ENCODE measurements at places on chromosomes 7 and 10.
A peak's percentile ranks its signal among the peaks of the same experiment; 100 is the strongest.

GRCh38 chr7:40721342-40721949 is 586.6 kb downstream of the SUGCT start:
- no peaks in the 10 kb centered on the region for H3K27me3 ChIP-seq
- H3K4me1 ChIP-seq: no peaks in the 10 kb centered on the region
- no peak for DNase-seq
- H3K36me3 ChIP-seq: no peaks in the 10 kb centered on the region

GRCh38 chr7:138776166-138776833 is 21.5 kb upstream of the TMEM213 start:
- H3K27ac ChIP-seq: no peak overlapping the region
- H3K4me3 ChIP-seq: no peak overlapping the region
- no peaks in the 10 kb centered on the region for H3K27me3 ChIP-seq
- DNase-seq: no peak

DNA sequence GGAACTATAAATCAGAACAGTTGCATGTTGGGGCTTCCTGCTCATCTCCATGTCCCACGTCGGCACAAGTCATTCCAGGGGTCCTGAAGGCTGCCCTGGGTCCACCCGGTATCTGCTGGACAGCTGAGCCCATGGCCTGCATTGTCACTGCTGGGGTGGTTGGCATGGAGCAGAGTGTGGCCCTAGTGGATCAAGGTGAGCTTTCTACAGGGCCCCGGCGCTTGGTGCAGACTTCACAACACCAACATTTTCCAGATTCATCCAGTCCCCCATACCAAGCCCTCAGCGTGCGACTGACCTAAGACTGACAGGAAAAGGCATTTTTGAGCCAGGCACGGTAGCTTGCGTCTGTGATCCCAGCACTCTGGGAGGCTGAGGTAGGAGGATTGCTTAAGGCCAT is 175.5 kb upstream of the LYZL2 start:
- H3K27ac ChIP-seq: no peak overlapping the region
- H3K27me3 ChIP-seq: no peaks in the 10 kb centered on the region
- no peak for DNase-seq
- H3K4me3 ChIP-seq: no peak overlapping the region
- no peaks in the 10 kb centered on the region for H3K36me3 ChIP-seq
- no peaks in the 10 kb centered on the region for H3K4me1 ChIP-seq

- DNase-seq: no peak
- no peaks in the 10 kb centered on the region for H3K4me1 ChIP-seq
- H3K36me3 ChIP-seq: no peaks in the 10 kb centered on the region
- H3K27ac ChIP-seq: no peak overlapping the region
- H3K27me3 ChIP-seq: no peaks in the 10 kb centered on the region
- H3K4me3 ChIP-seq: no peak overlapping the region
Observed at GRCh38 chr7:46463170-46463569, 542.1 kb upstream of the IGFBP3 start.

GRCh38 chr10:124092250-124092859 is 1.0 kb downstream of the CHST15 start:
- H3K4me1 ChIP-seq: peaks cover 68% of the 10 kb centered on the region
- H3K4me3 ChIP-seq: peak overlapping the region; percentile 76
- peak; percentile 25 for DNase-seq
- H3K27ac ChIP-seq: peak overlapping the region; percentile 80
- H3K27me3 ChIP-seq: peaks cover 55% of the 10 kb centered on the region

GRCh38 chr7:84720456-84721097 is 466.3 kb downstream of the SEMA3D start:
- no peak overlapping the region for H3K27ac ChIP-seq
- H3K4me3 ChIP-seq: no peak overlapping the region
- no peak for DNase-seq

- H3K36me3 ChIP-seq: peaks cover 56% of the 10 kb centered on the region
- H3K4me3 ChIP-seq: no peak overlapping the region
- H3K27ac ChIP-seq: no peak overlapping the region
- no peak for DNase-seq
Observed at GRCh38 chr7:108492742-108493141, 33.2 kb downstream of the PNPLA8 start.

DNA sequence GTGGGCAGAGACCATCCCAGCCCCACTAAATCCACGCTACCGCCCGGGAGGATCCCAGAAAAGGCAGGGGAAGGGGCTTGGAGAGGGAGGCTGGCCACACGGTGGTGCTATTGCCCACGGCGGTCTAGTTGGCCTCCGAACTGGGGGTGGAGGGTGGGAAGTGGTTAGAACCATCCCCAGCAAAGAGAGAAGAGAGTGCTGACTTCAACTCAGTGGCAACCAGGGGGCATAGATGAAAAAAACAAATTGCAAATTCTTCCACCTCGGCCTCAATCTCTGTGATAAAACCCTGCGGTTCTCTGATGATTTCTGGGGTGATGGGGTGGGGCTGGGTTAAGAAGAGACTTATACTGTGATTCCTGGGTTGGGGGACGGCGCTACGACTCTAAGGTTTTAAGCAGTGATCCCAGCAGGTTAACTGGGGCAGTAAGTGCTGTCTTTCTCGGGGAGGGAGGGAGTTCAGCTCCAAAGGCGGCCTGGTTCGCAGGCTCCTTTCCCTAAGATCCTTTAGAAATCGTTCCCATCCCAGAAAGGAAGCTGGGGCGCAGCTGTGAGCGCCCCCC is 154.5 kb upstream of the LYZL2 start:
- no peaks in the 10 kb centered on the region for H3K36me3 ChIP-seq
- H3K4me3 ChIP-seq: peak overlapping the region; percentile 45
- peak; percentile 95 for DNase-seq
- no peaks in the 10 kb centered on the region for H3K27me3 ChIP-seq

GRCh38 chr10:25017661-25018060 is 1.2 kb downstream of the THNSL1 start:
- H3K4me3 ChIP-seq: peak overlapping the region; percentile 67
- H3K27ac ChIP-seq: peak overlapping the region; percentile 91
- no peak for DNase-seq
- no peaks in the 10 kb centered on the region for H3K36me3 ChIP-seq
- H3K27me3 ChIP-seq: no peaks in the 10 kb centered on the region
- H3K4me1 ChIP-seq: peaks cover 18% of the 10 kb centered on the region

DNA sequence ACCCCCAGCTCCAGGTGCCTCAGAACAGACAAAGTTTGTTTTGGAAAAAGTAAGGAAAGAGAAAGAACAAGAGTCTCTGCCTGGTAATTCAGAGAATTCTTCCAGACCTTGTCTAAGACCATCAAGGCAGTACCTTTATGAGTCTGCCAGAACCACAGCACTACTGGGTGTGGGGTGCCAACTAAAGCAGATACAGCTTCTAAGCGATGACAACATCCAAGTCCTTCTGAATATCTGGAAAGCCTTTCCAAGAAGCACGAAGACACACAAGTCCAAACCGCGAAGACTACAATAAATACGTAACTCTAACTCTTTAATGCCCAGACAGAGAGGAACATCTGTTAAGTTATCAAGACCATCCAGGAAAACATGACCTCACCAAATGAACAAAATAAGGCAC is 94.3 kb downstream of the SIRT1 start:
- no peak overlapping the region for H3K4me3 ChIP-seq
- H3K36me3 ChIP-seq: peaks cover 83% of the 10 kb centered on the region
- DNase-seq: no peak
- no peaks in the 10 kb centered on the region for H3K27me3 ChIP-seq
- H3K27ac ChIP-seq: no peak overlapping the region

DNA sequence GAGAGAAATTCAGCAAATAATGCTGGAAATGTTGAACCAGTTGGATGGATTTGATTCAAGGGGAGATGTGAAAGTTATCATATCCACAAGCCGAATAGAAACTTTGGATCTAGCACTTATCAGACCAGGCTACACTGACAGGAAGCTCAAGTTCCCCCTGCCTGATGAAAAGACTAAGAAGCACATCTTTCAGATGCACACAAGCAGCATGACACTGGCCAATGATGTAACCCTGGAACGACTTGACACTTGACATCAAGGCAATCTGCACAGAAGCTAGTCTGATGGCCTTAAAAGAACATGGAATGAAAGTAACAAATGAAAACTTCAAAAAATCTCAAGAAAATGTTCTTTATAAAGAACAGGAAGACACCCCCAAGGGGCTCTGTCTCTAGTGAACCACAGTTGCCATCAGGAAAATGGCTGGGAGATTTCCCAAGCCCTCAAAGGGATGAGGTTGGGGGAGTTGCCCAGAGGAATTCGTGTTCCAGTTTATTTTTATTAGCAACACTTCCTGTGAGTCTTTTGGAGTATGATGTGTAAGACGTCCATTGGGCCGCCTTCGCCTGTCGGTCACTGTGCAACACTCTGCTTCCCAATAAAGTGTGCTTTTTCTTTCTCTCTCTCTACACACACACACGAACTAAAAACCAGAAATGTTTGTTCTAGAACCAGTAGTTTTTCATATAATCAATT is 200.0 kb downstream of the HIBADH start:
- no peaks in the 10 kb centered on the region for H3K4me1 ChIP-seq
- H3K4me3 ChIP-seq: no peak overlapping the region
- no peak for DNase-seq
- no peak overlapping the region for H3K27ac ChIP-seq

DNA sequence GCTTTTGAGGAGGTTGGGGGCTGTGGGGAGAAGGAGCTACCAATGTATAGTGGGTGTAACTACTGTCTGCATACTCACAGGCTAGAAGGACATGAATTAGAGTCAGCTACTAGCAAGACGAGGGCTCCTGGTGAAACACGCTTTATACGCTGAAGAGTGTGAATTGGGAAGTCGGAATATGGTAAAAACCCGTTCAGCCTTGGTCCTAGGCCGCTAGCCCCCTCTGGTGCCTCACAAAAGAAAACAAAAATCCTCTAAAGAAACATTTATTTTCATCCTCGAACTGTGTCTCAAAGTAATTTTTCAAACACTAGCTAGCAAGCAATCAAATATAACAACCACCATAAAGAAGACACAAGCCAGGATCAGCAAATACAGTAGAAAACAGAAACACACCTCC is 338.1 kb upstream of the SEMA3C start:
- no peak overlapping the region for H3K27ac ChIP-seq
- H3K36me3 ChIP-seq: no peaks in the 10 kb centered on the region
- no peaks in the 10 kb centered on the region for H3K4me1 ChIP-seq

DNA sequence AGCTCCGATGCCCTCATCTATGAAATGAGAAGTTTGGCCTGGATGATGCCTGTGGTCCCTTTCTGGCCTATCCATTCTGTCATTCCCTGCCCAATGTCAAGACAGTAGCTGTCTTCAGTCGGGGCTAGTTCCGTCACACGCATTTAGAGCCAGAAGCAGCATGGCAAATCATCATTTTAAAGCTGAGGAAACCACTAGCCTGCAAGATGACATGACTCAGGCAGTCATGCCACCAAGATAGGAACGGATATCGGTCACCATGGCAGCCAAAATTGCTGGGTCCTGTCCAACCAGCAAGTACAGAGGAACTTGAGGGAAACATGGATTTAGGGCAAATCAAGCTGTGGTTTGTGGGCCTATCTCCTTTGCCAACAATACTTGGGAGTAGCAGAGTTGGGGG is 64.5 kb upstream of the MRLN start:
- no peak overlapping the region for H3K27ac ChIP-seq
- no peaks in the 10 kb centered on the region for H3K4me1 ChIP-seq
- H3K4me3 ChIP-seq: no peak overlapping the region
- H3K27me3 ChIP-seq: no peaks in the 10 kb centered on the region

DNA sequence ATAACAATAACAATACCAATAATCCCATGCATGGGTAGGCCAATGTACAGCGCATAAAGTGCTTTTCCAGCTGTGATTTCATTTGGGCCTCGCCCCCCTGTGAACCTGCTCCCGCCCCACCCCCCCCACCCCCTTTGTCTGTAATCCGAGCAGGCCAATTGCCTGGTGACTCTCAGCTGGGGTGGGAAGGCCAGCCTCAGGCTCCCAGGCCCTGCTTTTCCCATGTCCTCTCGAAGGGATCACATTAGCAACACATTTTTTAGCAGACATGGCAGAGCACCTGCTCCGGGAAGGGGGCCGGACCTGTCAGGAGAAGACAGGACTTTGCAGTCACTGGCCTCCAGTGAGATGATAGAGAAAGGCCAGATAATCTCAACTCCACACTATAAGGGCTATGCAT is 439.3 kb downstream of the RPS24 start:
- no peak overlapping the region for H3K4me3 ChIP-seq
- no peaks in the 10 kb centered on the region for H3K36me3 ChIP-seq
- H3K27ac ChIP-seq: no peak overlapping the region
- DNase-seq: no peak

DNA sequence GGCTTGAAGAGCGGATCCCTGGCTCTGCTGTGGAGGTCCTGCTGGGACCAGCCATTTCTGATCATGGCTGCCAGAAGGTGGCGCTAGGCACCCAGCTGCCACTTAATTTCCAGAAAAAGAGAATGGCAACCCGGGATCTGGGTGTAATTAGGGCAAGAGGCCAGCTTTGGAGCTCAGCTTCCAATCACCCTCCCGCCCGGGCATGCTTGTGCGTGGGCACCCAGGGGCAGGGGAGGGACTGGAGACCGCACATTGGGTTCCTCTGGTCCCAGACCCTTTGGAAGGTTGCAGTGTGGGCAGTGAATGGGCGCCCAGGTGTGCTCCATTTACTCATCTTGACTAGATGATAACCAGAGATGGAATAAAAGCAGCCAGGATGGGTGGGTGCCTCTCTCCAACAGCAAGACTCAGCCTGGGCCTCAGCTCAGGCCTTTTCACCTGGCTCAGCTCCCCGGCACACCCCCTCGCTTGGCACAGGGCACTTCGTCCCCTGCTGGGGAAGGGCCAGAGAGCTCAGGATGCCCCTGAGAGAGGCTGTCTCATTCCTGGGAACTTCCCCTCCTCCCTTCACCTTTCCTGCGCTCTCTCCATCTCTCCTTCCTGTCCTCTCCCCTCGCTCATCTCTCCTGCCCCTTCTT is 14.7 kb downstream of the FAM241B start:
- H3K4me1 ChIP-seq: no peaks in the 10 kb centered on the region
- peaks cover 11% of the 10 kb centered on the region for H3K27me3 ChIP-seq
- peak; percentile 51 for DNase-seq

GRCh38 chr7:33339074-33339790 is 209.9 kb downstream of the BBS9 start:
- no peak for DNase-seq
- H3K36me3 ChIP-seq: no peaks in the 10 kb centered on the region
- H3K4me1 ChIP-seq: no peaks in the 10 kb centered on the region

- no peak overlapping the region for H3K27ac ChIP-seq
- no peak for DNase-seq
- no peaks in the 10 kb centered on the region for H3K36me3 ChIP-seq
- no peaks in the 10 kb centered on the region for H3K27me3 ChIP-seq
- H3K4me3 ChIP-seq: no peak overlapping the region
Observed at GRCh38 chr10:44926751-44927351, 15.7 kb downstream of the TMEM72 start.

DNA sequence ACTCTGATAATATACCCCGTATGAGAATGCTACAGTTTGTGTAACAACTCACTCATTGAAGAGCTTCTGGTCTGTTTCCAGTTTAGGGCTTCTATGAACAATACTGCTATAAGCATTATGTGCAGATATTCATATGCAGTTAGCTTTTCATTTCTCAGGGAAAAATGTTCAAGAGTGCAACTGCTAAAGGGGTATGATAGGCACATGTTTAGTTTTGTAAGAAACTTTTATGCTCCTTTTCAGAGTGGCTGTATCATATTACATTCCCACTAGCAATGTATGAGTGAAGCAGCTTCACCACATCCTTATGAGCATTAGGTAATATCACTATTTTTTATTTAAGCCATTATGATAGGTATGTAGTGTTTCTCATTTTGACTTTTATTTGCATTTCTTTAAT is 182.6 kb upstream of the CXCL12 start:
- no peaks in the 10 kb centered on the region for H3K36me3 ChIP-seq
- no peak for DNase-seq
- H3K27ac ChIP-seq: no peak overlapping the region
- H3K27me3 ChIP-seq: no peaks in the 10 kb centered on the region

Data from left lung (tissue), 14 donors.